ENCODE measurements at places on chromosomes 6 and 20.
A peak's percentile ranks its signal among the peaks of the same experiment; 100 is the strongest.

DNA sequence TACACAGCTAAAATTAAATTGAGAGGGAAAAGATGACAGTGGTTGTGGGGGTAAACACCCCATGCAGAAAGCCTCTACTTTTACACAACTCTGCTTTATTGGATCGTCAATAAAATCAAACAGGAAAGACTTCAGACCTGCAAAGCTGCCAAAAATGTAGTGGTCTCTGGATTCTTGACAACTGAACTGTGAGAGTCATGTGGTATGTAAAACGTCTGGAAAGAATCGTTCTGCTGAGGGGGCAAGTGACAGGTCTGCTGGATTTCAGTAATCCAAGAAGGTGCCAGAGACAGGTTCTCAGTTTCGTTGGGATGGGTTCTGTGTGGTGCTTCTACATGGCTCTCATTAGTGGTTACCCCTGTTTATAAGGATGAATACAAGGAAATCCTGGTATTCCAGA is 63.3 kb downstream of the TSPYL4 start:
- no peak for DNase-seq

- no peak for DNase-seq
Observed at GRCh38 chr6:46638650-46639049, 14.0 kb downstream of the CYP39A1 start.

- DNase-seq = no peak
Observed at GRCh38 chr6:45538641-45539547, 161.2 kb upstream of the SUPT3H start.

GRCh38 chr6:90286884-90287488 is 9.7 kb downstream of the BACH2 start:
- DNase-seq = peak; percentile 44

DNA sequence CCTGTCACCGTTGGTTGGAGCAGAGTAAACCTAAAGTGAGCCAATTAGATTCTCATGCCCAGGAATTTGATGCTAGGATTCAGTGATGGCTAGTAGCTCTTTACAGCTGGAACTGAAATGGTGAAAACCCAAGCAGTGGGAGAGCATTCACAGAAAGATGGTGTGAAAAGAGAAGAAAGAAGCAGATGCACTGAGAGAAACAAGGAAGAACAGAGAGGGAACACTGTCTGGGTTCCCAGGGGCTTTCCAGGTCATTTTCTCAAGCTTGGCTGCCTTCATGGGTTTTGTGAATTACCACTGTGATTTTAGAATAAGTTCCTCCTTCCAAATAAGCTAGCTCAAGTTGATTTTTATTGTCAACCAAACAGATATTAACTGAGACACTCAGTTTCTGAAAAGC is 104.1 kb upstream of the AKIRIN2 start:
- DNase-seq = no peak

- DNase-seq = no peak
Observed at GRCh38 chr6:21791581-21791980, 198.0 kb downstream of the SOX4 start.

DNA sequence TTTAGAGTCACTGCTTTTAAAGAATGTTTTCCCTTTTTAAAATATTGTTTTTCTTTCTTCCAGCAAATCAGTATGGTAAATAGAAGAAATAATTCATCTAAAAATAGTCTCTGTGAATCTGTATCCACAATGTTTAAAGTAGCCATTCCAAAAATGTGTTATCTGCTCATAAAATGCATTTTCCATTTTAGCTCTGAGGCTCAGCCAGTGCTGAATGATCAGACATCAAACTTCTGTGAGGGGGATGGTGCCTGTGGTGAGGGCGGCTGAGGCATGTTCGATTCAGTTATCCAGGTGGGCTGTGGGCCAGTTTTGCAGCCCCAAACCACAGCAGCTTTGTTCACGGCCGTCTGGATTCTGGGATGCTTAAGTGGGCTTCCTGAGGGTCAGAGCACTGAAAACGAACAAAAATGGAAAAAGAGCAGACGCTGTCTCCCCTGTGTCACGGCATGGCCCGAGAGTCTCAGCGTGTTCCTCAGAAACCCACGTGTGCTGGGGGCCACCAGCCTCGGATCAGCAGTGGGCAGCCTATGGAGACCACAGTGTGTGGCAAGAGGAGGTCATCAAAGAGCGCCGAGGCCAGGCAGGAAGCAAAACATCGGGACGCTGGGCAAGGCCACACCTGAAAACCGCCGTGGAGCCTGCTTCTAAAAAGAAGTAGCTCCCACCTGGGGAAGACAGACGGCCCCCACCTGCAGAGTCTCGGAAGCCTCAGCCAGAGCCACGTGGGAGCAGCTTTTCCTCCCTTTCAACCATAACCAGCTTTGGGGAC is 134.9 kb upstream of the THBS2 start:
- DNase-seq = no peak

GRCh38 chr6:111231090-111231459 is 143.8 kb downstream of the SLC16A10 start:
- DNase-seq = no peak

Measured in kidney capillary endothelial cell (primary cell).